ENCODE measurements at places on chromosomes 5 and 9. TPM values are rescaled to one million over a fixed set of nuclear protein-coding genes. Genes with fewer than 3 reads are reported as not detected.

DNA sequence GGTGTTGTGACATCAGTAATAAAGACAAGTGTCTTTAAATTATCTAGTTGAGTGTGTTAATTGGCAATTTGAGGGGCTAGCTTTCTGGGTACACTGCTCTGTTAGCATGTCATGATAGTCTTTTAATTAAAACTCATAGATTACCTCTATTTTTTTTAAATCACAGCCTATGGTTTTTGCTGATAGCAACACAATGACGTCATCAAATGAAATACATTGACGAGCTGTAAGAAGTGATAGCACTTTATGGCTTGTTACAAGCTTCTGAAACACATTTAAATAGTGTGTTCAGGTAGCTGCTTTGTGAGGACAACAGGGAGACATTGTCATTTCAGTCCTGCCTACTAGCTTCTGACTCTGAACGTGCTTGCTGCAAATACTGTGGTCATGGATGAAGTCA is 600.5 kb upstream of the EDIL3 start:
- no peaks in the 10 kb centered on the region for H3K27me3 ChIP-seq
- no peaks in the 10 kb centered on the region for H3K4me1 ChIP-seq
- no peak overlapping the region for H3K27ac ChIP-seq

DNA sequence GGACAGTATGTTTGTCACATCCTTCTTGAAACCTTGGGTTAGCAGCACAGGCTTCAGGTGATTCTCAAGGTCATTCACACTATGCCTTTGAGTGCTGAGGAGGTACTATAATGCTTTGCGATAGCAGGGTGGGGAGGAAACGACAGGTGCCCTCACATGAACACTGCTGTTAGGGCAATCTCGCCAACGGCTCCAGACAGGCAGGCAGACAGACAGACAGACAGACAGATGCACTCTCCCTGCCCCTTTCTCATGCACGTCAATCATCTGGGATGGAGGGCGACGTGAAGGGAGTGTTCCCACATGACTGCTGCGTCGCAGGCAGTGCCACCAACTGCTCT is 82.9 kb downstream of the RAPGEF1 start:
- H3K4me1 ChIP-seq = peaks cover 18% of the 10 kb centered on the region
- no peaks in the 10 kb centered on the region for H3K36me3 ChIP-seq
- no peak overlapping the region for H3K27ac ChIP-seq

DNA sequence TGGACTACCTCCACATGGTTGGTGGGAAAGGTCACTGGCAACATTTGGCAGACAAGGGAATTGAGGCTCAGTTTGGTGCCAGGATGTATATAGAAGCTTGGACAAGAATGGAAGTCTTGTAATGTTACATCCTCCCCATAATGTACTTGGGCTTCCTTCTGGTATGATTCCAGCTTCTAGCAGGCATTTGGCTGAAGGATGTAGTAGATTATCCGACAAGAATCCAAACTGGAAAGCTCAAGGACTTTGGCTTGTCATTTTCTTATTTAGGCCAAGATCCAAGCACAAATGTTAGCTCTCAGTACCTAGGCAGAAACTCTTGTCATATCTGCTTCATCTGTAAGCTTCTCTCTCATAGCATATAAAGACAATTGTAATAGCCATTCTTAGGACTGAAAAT is 209.1 kb downstream of the MAPKAP1 start:
- H3K27ac ChIP-seq = no peak overlapping the region
- H3K4me3 ChIP-seq = no peak overlapping the region
- peaks cover 2% of the 10 kb centered on the region for H3K4me1 ChIP-seq
- no peak for DNase-seq
- H3K27me3 ChIP-seq = no peaks in the 10 kb centered on the region

DNA sequence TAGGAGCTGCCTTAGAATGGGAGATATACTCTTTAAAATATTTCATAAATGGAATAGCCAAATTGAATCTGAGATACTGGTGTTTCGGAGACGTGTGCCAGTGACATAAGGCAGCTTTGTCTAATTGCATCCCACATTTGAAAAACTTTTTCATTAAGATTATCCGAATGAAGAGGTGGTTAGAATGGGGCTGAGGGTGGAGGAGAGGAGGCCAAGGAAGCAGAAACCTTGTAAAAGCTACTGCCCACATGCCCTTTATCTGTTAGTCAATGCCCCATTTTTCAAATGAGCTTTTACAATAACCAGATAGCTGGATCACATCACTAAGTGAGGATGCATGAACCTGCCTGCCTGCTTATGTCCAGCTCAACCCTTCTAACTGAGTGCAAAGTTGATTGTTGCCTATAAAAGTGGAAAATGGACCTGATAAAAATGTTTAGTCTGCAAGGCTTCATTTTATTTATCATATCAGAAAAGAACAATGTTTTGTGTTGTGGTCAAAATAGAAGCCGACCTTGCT is 34.8 kb downstream of the SNX24 start:
- no peak overlapping the region for H3K27ac ChIP-seq
- H3K27me3 ChIP-seq = no peaks in the 10 kb centered on the region
- H3K36me3 ChIP-seq = peaks cover 17% of the 10 kb centered on the region
- no peak overlapping the region for H3K4me3 ChIP-seq

- H3K36me3 ChIP-seq = no peaks in the 10 kb centered on the region
- peaks cover 78% of the 10 kb centered on the region for H3K27me3 ChIP-seq
- H3K27ac ChIP-seq = no peak overlapping the region
- DNase-seq = no peak
- no peak overlapping the region for H3K4me3 ChIP-seq
Measured at GRCh38 chr9:126646162-126646561, 32.4 kb downstream of the LMX1B start.

GRCh38 chr9:124941679-124942561 is 1.0 kb upstream of the GOLGA1 start:
- no peaks in the 10 kb centered on the region for H3K36me3 ChIP-seq
- H3K27me3 ChIP-seq = no peaks in the 10 kb centered on the region
- DNase-seq = peak; percentile 40

DNA sequence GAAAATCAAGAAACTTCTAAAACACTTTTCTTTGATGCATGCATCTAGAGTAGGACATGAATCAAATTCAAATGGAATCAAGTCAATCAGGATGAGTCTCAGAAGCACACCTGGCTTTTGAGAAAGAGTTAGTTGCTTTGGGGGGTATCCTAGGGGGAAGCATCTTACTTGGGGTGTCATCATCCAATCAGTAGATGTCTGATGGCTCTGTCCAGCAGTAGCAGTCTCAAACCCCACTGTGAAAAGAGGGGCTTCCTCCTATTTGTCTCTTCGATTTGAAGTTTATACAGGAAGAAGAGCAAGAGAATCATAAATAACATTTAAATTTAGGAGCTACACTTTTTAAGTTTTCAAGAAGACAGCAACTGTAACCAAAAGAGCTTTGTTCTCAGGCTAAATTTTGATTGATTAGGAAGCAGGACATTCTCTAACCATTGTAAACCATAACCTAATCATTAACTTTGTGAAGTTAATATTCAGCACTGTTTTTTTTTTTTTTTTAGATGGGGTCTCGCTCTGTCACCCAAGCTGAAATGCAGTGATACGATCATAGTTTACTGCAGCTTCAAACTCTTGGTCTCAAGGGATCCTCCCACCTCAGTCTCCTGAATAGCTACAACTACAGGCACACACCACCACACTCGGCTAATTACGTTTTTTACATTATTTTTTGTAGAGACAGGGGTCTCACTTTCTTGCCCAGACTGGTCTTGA is 614.7 kb downstream of the CSNK1G3 start:
- no peak overlapping the region for H3K27ac ChIP-seq
- no peaks in the 10 kb centered on the region for H3K36me3 ChIP-seq
- no peak for DNase-seq
- H3K4me3 ChIP-seq = no peak overlapping the region

GRCh38 chr9:72935595-72935994 is 17.3 kb downstream of the ALDH1A1 start:
- DNase-seq = no peak
- no peaks in the 10 kb centered on the region for H3K27me3 ChIP-seq
- peaks cover 21% of the 10 kb centered on the region for H3K4me1 ChIP-seq
- no peaks in the 10 kb centered on the region for H3K36me3 ChIP-seq
- no peak overlapping the region for H3K27ac ChIP-seq
- H3K4me3 ChIP-seq = no peak overlapping the region

DNA sequence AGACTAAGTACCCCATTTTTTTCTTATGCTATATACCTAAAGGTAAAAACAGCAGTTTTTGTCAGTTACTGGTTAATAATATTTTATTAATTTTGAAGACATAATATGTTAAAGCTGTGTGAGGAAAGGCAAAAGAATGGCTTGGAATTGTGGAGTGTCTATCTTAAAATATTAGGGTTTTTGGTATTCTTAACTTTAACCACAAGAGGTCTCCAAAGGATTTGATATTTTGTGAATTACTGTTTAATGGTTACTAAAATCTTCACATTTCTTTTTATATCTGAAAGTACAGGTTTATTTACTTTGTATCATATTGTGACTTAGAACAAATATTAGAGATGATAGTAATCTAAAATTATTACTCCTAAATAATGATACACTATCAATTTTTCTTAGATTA is 32.0 kb upstream of the DHFR start:
- no peak overlapping the region for H3K27ac ChIP-seq
- DNase-seq = no peak
- H3K27me3 ChIP-seq = no peaks in the 10 kb centered on the region
- H3K36me3 ChIP-seq = peaks cover 28% of the 10 kb centered on the region
- H3K4me1 ChIP-seq = peaks cover 4% of the 10 kb centered on the region

GRCh38 chr9:105072476-105072875 is 144.5 kb upstream of the ABCA1 start:
- peaks cover 7% of the 10 kb centered on the region for H3K4me1 ChIP-seq
- H3K27ac ChIP-seq = no peak overlapping the region
- no peak for DNase-seq
- H3K4me3 ChIP-seq = no peak overlapping the region
- no peaks in the 10 kb centered on the region for H3K36me3 ChIP-seq

DNA sequence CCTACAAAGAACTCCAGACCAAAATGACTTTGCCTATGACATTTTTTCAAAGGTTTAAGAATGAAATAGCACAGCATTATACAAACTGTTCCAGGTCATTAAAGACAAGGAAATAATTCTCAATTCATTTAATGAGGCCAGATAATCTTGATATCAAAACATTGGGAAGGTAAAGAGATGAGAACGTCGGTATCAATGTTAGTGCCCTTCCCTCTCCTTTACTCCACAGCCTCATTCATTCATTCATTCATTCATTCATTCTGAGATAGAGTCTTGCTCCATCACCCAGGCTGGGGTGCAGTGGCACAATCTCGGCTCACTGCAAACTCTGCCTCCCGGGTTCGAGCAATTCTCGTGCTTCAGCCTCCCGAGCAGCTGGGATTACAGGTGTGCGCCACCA is 64.0 kb downstream of the NACC2 start:
- no peaks in the 10 kb centered on the region for H3K27me3 ChIP-seq
- no peak overlapping the region for H3K27ac ChIP-seq
- H3K4me1 ChIP-seq = no peaks in the 10 kb centered on the region
- H3K36me3 ChIP-seq = peaks cover 6% of the 10 kb centered on the region
- DNase-seq = no peak

DNA sequence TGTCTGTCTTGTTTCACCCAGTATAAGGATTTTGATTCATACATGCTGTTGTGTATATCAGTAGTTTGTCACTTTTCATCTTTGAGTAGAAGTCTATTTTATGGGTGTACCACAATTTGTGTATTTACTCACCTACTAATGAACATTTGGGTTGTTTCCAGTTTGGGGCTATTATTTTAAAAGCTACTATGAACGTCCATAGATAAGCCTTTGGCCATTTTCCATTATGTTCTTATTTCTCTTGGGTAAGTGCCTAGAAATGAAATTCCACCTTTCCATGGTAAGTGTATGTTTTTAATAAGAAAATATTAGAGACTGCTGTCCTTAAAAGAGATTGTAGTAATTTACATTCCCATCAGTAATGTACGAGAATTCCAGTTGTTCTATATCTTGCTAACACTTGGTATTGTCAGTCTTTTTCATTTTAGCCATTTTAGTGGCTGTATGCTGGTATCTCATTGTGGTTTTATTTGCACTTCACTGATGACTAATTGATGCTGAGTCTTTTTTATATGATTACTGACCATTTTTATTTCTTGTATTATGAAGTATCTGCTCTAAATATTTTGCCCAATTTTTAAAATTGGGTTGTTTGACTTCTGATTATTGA is 17.9 kb upstream of the PDE8B start:
- no peaks in the 10 kb centered on the region for H3K4me1 ChIP-seq
- peaks cover 8% of the 10 kb centered on the region for H3K36me3 ChIP-seq
- H3K4me3 ChIP-seq = no peak overlapping the region
- no peaks in the 10 kb centered on the region for H3K27me3 ChIP-seq
- H3K27ac ChIP-seq = no peak overlapping the region
- no peak for DNase-seq

- peaks cover 5% of the 10 kb centered on the region for H3K4me1 ChIP-seq
- no peaks in the 10 kb centered on the region for H3K27me3 ChIP-seq
- peaks cover 9% of the 10 kb centered on the region for H3K36me3 ChIP-seq
- no peak overlapping the region for H3K4me3 ChIP-seq
- DNase-seq = no peak
Measured at GRCh38 chr5:14332746-14333145, 189.6 kb downstream of the TRIO start.

GRCh38 chr9:127899128-127899943 is at the start of gene ST6GALNAC6:
Gene ST6GALNAC6, minus strand, starts transcription at chr9:127899603. Its CDS starts 1,622 bp downstream, at chr9:127897981.
- H3K36me3 ChIP-seq = peaks cover 19% of the 10 kb centered on the region
- H3K27me3 ChIP-seq = no peaks in the 10 kb centered on the region
- H3K4me3 ChIP-seq = peak within 1 kb of the TSS; percentile 91

- no peaks in the 10 kb centered on the region for H3K27me3 ChIP-seq
- DNase-seq = no peak
- no peak overlapping the region for H3K27ac ChIP-seq
- H3K36me3 ChIP-seq = peaks cover 4% of the 10 kb centered on the region
Measured at GRCh38 chr5:178695556-178695955, 34.9 kb downstream of the ZNF354A start.

DNA sequence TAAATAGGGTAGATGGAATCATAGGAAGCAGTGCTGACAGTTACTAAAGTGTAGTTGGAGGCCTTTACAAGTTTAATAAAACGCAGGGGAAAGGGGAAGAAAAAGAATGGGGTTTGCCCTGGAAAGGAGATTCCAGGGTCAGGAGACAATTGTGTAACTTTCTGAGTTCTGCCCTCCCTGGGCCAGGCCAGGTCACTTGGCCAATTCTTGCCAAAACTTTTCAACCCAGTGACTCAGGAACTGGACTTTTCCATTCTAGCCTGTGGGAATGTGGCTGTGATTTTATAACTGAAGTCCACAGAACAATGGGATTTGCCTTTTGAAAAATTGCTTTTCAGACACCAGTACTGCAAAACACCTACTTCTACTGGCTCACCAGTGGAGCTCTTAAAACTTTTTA is 289.8 kb upstream of the ANKRD55 start:
- H3K27ac ChIP-seq = no peak overlapping the region
- no peaks in the 10 kb centered on the region for H3K27me3 ChIP-seq
- DNase-seq = no peak
- H3K4me3 ChIP-seq = no peak overlapping the region
- H3K4me1 ChIP-seq = peaks cover 29% of the 10 kb centered on the region

The KIF4B gene
- not detected for total RNA-seq

The SLC34A3 gene
- not detected for total RNA-seq

The PLPP7 gene
- total RNA-seq = 5.8 TPM

The MEIKIN gene
- not detected for total RNA-seq

The QRFP gene
- total RNA-seq = not detected

The GDNF gene
- total RNA-seq = 0.65 TPM

The ECSCR gene
- total RNA-seq = not detected

The SEC61B gene
- total RNA-seq = 129 TPM

The KCTD16 gene
- 0.52 TPM for total RNA-seq
